ENCODE measurements at places on chromosomes 1 and 21.
A peak's percentile ranks its signal among the peaks of the same experiment; 100 is the strongest.

DNA sequence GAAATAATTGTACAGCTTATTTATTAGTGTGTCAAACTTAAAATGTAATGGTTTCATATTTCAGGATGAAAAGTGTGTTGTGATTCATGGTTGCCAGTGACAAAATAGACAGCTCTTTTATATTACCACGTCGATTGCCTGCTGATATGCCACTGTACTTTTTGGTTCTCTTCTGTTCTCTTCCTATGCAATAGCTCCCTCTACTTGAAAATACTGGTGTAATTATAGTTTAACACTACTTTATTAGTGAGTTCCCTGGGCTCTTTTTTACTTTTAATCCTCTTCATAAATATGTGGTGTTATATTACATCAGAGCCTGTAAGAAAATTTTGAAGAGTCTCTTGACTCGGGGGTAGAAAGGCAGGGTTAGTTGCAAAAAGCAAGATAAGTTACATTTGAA is 111.3 kb downstream of the PATJ start:
- no peak for DNase-seq

DNA sequence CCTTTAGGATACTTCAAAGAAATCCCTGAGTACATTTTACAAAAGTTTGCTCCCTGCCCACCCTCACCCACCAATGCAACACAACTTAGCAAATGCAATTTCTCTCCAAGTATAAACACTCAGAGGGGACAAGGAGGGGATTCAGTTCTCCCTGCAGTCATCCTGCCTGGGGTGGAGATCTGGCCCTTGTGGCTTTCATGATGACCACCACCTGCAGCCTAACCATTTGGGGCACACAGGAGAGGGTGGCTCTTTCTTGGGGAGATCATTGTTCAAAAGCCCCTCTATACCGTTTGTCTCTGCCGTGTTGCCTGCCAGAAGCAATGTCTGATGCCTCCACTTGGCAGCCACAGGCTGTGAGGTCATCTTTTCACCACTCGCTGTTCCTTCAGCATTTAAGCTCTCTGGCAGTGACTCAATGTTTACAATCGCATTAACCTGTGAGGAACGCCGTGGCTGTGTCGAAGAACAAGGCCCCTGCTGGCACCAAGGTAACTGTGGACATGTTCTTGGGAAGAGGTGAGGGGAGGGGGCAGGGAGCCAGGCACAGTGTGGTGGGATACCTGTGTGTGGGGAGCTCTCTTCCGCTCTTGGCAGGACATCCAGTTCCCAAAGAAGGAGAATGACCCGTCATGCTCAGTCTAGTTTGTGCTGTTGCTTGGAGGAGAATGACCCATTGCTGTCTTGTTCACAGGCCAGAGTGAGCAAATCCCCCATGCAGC is 103.9 kb upstream of the DUSP10 start:
- no peak for DNase-seq

- DNase-seq: no peak
Measured at GRCh38 chr1:3330771-3331245, 123.7 kb upstream of the ARHGEF16 start.

DNA sequence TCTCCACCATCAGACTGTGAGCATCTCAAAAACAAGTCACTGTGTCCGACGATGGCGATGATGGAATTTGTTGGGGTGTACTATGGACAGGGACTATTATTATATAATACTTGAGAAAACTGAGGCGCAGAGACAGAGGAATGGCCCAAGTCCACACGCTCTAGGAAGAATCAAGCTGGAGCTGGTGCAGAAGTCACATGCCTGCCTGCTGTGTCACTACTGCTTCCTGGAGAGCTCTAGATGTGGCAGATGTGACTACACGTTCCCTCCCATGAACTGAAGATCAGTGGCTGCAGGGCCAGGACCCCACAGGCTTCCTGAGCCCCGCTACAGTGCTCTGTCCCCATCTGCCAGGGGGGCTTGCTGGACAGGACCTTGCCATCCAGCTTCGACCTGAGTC is 56.9 kb downstream of the TRABD2B start:
- DNase-seq: no peak

DNA sequence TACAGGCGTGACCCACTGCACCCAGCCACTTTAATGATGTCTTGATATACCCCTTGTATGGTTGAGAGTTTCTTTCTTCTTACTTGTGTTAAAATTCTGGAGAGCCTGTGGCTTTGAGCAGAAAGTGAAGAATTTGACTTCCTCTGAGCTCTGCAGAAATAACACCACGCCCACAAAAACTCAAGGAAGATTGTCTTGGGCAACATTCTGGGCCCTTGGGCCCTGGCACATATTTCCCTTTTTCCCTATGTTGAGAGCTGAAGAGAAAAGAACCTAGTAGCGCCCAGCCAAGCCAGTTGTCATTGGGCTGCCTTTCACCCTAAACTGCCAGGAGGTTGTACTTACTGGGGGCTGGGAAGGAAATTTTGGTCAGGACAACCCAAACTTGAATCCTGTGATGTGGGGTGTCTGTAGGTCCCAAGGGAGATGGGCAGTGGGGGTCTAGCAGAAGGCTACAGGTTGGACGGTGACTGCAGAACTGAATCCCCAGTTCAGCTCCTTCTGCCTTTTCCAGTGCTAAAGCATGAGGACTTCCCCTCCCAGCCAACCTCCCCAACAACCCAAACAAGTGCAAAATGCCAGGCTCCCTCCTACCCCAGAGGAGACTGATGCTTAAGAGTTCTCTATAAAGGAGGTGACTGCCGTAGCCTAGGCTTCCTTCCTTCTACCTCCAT is 11.7 kb upstream of the SNAPIN start:
- no peak for DNase-seq

DNA sequence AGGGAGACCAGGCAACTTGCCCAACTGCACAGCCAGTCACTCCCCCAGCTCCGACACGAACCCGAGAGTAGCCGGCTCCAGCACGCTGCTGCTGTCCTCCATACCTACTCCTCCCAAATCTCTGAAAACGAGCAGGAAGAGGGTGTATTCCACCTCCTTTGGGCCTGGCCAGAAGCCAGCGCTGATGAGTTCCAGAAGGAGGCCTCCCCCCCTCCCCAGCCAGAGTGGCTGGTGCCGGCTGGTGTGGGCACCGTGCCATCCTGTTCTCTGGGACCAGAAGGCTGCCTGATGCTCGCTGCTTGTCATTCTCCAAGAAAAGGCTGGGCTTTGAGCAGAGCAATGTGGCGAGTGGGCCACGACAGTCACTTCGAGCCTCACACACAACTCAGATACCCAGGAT is 22.2 kb downstream of the KCNN3 start:
- DNase-seq: no peak

- DNase-seq: no peak
Measured at GRCh38 chr1:2474104-2474844, 1.8 kb upstream of the PLCH2 start.

DNA sequence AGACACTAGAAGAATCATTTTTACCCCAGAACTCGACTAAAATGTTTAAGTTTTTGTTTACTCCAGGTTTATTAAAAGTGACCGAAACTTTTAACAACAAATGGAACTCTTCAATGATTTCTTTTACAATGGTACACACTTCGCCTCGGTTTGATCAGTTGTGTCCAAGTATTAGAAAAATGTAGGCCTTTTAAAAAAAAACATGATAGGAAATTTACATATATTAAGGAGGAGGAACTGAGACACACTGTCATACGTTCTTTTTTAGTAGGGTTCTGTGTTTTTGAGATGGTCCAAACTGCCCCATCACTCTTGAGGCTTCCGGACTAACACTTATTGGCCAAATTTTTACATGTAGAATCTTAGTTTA is 1.3 kb downstream of the PRDM2 start:
- no peak for DNase-seq

DNA sequence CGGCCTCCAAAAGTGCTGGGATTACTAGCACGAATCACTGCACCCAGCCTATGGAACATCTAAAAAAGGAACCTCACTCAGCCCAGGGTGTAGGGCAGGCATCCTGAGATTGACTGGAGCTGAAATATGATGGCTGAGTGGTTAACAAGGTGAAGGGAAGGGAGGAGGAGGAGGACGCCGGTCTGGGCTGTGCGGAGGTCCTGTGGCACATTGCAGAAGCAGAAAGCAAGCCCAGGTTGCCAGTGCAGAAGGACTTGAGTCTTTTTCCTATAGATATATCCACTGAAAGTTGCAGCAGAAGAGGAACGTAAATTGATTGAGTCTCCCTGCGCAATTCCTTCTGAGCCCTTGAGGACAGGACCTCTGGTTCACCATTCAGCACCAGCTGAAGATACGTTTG is 1.5 kb upstream of the KIF17 start:
- DNase-seq: no peak

DNA sequence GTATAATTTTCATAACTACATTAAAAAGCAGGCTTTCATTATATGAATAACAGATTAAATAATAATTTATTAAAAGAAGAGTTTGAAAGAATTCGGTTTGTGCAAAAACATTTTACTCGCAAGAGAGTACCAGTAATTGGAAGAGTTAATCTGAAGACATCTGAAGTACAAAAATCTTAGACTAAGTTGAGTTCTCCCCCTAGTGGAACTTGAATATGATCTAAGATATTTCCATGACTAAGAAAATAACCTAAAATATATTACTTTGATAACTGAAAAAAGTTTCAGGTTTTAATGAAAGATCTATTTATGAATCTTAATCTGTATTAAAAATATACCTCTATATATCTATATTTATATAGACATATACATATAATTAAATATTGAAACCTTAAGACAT is 112.5 kb upstream of the GFI1 start:
- no peak for DNase-seq

DNA sequence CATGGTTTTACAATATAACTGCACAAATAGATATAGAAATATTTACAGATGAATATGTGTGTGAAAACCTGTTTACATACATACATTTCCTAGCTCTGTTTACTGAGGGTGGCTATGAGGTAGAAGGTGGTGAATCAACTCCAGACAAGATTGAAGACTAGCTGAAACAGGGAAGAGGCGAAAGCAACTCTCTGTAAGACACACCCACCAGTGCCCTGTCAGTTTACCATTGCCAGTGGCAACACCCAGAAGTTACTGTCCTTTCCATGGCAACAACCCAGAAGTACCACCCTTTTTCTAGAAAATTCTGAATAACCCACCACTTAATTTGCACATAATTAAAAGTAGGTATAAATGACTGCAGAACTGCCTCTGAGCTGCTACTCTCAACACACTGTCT is 16.7 kb downstream of the TMEM69 start:
- no peak for DNase-seq

DNA sequence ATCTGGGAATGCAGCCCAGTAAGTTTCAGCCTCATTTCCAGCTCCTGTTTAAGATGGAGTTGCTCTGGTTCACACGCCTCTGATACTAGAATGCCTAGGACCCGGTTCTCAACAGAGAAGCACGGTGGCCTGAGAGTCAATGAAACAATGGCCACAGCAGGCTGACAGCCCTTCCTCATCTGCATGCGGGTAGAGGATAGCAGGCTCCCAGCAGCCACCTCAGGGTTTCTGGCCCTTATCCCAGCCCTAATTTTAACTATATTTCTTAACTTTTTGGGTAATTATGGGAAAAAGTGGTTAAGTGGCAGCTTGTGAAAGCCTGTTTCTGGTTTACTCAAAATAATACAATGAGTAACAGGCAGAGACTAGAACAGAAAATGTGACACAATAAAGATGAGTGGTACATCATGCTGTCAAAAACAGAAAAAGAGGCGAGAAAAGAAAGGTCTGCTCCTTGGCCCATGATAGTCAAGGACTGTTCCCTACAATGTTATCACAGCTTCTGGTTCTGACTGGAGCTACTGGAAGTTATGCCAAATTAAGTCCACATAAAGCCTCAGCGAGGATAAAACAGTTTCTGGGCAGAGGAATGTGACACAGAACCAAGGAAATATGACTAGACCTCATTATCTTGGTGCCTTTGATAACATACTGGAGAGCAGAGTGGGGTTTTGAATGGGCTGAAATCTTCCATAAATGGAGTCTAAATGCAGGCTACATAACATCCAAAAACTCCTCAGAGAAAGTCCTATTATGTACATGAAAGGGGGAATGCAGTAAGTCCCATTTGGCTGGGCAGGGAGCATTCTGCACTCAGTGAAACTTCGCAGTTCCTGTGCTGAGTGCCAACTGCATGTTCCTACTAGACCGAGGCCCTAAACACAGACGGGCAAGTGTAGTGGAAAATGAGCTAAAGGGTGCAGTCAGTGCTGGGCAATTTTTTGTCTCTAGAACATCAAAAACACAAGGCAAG is 92.1 kb downstream of the NIBAN1 start:
- no peak for DNase-seq

DNA sequence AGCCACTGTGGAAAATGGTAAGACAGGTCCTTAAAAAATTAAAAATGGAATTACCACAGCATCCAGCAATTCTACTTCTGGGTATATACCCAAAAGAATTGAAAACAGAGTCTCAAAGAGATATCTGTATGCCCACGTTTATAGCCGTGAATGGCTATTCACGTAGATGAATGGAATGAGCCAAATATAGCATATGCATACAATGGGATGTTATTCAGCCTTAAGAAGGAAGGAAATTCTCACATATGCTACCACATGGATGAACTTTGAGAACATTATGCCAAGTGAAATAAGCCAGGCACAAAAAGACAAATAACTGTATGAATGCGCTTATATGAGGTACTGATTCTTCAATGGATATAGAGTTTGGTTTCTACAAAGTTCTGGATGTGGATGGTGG is 134.5 kb upstream of the KCNE2 start:
- no peak for DNase-seq

DNA sequence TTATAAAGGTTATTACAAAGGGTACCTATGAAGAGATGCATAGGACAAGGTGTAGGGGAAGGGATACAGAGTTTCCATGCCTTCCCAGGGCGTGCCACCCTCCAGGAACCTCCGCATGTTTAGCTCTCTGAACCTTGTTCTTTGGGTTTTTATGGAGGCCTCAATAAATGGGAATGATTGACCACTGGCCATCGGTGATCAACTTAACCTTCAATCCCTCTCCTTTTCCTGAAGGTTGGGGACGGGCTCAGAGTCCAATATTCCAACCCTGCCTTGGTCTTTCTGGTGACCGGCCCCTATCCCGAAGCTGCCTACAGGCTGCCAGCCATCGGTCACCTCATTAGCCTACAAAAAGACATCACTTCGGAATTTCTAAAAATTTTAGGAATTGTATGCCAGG is 11.7 kb downstream of the CD244 start:
- DNase-seq: no peak

GRCh38 chr1:2493691-2494322 is 17.7 kb downstream of the PLCH2 start:
- DNase-seq: no peak

- DNase-seq: no peak
Measured at GRCh38 chr1:226846786-226847185, 23.6 kb upstream of the PSEN2 start.

- peak; percentile 53 for DNase-seq
Measured at GRCh38 chr1:154759196-154759595, 110.9 kb downstream of the KCNN3 start.

DNA sequence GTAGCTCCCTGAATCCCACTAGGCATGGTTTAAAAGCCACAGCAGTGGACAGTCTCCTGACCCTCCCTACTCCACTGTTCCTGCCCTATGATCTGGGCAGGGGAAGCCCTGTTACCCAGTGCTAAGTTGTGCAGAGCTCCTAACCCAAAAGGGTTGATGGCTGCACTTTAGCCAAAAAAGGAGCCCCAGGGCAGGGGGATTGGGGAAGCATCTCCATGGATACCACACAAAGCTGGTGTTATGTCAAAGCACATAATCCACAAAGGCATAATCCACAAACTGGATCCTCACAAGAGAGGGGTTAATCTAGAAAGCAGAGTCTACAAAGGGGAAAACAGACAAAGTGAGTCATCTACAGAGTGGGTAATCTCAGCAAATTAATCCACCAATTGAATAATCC is 5.7 kb downstream of the RSPO1 start:
- DNase-seq: no peak

Data from stimulated activated CD4-positive, alpha-beta T cell treated with anti-CD3 and anti-CD28 coated beads, Interleukin-2, amount 100 ng/mL, for 48 hours (primary cell).